ENCODE measurements at places on chromosomes 13 and 19. TPM values are rescaled to one million over a fixed set of nuclear protein-coding genes. Genes with fewer than 3 reads are reported as not detected.
A peak's percentile ranks its signal among the peaks of the same experiment; 100 is the strongest.

The PEX11G gene
- polyA plus RNA-seq: 4.0 TPM

The ATF5 gene
- 28.8 TPM for polyA plus RNA-seq

- peak; percentile 13 for DNase-seq
Observed at GRCh38 chr13:75812751-75813181, 176.6 kb downstream of the LMO7 start.

The PET100 gene
- 52.4 TPM for polyA plus RNA-seq

DNA sequence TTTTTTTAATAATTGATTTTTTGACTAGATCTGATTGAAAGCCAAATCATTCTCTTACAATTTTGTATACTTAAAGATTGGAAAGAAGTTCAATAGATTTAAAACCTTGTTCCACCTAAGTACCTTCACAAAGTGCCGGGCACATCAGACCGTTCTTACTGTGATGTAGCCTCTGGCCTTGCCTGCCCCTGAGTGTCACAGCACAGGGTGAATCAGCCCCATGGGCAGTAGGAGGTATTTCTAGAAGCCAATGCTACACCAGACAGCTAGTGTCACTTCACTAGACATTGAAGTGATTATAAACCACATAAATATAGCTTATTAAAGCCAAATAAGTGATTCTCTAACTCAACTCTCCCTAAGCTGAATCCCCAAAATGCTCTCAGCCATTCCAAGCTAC is 131.3 kb downstream of the LACC1 start:
- DNase-seq: no peak

DNA sequence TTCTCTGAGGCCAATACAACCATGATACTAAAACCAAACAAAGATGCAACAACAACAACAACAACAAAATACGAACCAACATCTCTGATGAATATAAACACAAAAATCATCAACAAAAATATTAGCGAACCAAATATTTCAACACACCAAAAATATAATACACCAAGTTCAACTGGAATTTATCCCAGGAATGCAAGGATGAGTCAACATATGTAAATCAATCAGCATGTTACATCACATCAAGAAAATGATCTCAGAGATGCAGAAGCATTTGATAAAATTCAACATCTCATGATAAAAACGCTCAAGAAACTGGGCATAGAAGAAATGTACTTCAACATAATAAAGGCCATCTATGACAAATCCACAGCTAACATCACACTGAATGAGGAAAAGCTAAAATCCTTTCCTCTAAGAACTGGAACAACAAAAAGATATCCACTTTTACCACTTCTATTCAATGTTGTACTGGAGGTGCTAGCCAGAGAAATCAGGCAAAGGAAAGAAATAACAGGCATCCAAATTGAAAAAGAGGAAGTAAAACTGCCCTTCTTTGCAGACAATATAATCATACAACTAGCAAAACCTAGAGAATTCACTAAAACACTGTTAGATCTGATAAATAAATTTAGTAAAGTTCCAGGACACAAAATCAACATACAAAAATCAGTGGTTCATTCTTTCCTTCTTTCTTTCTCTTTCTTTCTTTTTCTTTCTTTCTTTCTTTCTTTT is 2448.7 kb upstream of the PCDH20 start:
- no peak for DNase-seq

DNA sequence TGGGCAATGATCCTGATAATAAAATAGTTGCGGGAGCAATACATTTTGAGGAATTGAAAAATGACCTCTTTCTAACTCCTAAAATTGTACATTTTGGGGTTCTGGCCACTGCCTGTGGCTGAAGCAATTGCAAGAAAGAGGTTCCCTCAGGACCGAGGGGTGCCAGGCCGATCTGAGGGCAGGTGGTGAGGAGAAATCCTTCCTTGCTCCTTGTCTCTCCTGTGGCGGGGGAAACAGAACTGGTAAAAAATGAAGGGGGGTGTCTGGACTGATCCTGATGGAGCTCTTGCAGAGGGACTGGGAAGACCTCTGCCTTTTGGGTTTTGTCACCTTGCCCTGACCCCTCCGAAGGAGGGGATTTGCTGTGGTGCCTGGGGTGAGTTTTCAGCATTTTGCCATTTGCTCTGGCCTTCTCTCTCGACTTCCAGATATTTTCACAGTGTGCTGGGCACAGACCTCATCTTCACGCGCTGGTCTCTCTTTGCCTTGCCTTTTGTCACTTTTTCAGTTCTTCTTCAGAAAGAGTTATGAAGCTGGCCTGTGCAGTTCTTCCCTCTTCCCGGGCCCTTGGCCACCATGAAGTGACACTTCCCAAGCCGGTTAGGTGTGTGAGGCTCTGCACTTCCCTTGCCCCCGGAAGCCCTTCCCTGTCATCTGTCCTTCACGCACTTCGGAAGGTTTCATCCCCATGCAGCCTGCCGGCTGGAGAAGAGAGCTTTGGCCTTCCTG is 22.2 kb downstream of the NFIX start:
- DNase-seq: no peak

The PGLYRP2 gene
- not detected for polyA plus RNA-seq

DNA sequence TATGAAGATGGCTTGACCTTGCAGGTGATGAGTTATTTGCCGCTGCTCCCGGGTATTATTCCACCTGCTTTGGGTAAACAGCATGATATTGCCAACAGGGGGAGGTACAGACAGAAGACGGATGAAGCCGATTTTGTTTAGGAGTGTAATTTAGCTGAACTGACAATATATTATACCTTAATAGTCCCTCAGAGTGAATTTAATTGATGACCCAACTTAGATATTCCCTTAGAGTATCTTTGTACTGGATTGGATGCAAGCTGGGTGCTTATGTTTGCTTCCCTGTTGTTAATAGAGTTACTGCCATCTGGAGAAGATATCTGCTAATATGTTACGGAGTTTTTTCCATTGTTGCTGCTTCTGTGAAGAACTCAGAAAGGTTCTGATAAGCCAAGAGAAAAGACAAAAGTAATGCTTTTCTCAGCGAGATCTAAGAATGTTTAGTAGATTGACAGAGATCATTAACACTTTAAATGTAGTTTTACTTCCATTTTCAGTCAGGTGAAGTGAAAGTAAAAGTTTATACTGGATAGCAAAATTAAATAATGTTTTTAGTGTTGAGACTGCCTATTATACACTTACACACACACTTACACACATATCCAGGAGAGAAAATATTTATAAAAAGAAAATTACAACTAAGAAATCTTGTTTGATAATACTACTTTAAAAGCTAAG is 2220.8 kb upstream of the PCDH20 start:
- DNase-seq: peak; percentile 2

DNA sequence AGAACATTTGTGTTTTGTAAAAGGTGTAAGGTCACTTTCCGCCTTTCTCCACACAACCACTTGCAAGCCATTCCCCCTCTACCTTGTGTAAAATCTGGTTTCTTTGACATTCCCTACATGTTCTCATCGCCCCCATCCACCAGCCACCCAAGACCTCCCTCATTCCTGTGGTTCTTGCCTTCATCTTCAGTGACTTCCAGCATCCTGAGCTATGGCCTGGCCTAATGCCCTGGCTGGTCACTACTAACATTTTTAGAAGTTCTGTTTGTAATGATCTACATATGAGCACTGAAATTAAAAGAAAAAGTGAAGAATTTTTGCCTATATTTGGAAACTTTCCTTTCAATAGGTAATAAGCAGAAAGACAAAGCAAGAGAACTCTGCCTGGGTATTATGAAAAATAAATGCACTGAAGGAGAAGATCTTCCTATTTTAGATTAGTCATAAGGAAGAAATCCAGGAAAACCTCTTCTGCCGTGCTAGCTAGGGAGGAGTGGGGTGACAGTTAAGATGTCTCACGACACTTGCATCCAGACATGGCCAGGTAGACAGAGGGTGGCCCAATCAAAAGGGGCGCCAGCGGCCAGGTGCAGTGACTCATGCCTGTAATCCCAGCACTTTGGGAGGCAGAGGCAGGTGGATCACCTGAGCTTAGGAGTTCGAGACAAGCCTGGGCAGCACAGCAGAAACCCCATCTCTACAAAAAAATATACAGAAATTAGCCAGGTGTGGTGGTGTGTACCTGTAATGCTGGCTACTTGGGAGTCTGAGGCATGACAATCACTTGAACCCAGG is 28.1 kb upstream of the MPHOSPH8 start:
- no peak for DNase-seq

GRCh38 chr13:50713523-50714248 is 129.8 kb downstream of the DLEU7 start:
- peak; percentile 19 for DNase-seq

The PLVAP gene
- polyA plus RNA-seq: 68.7 TPM

The EPSTI1 gene
- polyA plus RNA-seq: 2.6 TPM

The MAU2 gene
- polyA plus RNA-seq: 60.6 TPM

DNA sequence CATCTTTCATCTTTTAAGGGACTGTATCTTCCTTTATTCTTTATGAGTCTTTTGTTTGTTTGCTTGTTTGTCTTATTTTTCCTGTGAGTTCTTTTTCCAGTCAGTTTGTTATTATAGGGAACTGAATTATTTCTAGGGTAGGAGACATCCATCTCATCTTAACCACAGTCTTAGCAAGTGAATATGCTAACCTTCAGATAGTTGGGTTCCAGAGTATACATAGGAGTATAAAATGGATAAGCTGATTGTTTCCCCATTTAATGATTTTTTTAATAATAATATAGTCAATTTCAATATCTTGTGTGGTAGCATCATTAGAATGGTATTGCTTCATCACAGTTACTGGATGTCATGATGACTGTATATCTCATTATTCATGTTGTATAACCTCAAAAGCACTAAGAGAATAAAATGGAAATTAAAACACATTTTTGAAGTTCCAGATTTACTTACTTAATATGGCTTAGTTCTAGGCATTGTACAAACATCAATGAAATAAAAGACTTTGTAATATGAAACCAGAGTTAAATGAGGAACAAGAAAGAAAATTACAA is 33.0 kb downstream of the GPC6 start:
- DNase-seq: no peak

DNA sequence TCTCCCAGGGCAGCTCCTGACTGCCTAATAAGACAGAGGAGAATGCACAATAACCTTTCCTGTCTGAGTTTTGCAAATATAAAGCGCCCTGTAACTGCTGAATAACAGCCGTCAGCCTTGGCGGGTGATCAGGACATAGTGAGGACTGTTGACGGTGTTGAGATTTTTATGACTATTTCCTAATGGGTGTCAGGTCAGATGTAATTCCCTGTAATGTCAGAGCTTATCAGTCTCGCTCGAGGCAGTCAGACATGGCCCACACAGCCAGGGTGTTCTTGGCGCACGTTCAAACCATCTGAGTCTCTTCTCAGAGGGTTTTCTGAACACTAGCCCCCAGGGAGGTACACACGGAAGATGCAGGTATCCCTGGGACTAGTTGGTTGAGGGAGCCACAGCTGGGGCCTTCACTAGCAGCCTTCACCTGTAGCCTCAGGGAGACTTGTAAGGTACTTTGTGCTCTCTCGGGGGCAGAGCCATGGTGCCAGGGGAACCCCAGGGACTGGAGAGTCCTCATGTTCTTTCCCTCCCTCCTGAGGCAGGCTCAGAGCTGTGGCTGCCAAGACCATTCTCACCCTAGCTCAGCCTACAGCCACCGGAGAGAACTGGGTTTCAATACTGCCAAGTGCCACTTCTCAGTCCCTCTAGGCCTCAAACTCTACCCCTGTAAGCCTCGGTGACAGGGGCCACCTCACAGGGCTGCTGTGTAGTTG is 213.1 kb downstream of the UQCRFS1 start:
- DNase-seq: no peak

DNA sequence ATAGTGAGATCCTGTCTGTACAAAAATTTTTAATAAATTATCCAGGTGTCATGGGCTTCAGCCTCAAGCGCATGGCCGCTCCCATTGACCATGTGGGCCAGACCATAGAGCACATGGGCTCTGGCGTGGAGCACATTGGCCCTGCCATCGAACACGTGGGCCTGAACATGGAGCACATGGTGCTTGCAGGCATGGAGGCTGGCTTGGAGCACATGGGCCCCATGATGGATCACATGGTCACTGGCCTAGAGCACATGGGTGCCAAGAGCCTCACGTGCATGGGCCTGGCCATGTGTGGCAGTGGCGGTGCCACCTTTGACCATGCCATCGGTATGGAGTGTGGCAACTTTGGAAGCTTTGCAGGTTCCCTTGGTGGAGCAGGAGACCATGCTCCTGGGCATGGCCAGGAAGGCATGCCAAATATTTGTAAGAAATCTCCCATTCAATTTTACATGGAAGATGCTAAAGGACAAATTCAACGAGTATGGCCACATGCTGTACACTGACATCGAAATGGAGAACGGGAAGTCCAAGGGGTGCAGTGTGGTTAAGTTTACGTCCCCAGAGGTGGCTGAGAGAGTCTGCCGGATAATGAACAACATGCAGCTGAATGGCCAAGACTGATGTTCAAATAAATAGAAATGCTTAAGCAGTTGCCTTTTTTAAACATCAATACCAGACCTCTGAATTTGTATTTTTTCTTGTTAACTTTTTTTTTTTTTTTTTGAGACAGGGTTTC is 21.3 kb upstream of the SLC1A5 start:
- DNase-seq: no peak

Measured in hindlimb muscle (tissue), 1 donor.